RWPE1 (cell line): ENCODE measurements at places on chromosomes 6 and 20.

- DNase-seq = no peak
These were observed 18.6 kb upstream of the HELZ2 start for GRCh38 chr20:63592661-63593060.

GRCh38 chr6:152054441-152054840 lies 247.0 kb downstream of the ESR1 start:
- peak; percentile 37 for DNase-seq

GRCh38 chr20:44970243-44970757 lies 4.0 kb downstream of the STK4 start:
- no peak for DNase-seq

- peak; percentile 8 for DNase-seq
These were observed 23.6 kb upstream of the THEMIS start for GRCh38 chr6:127924440-127924839.

GRCh38 chr20:43408848-43409576 lies 48.7 kb upstream of the SRSF6 start:
- peak; percentile 51 for DNase-seq

GRCh38 chr6:69795469-69796072 lies 1.2 kb downstream of the LMBRD1 start:
- DNase-seq = no peak

GRCh38 chr20:53205046-53205445 lies 232.9 kb downstream of the TSHZ2 start:
- DNase-seq = no peak

DNA sequence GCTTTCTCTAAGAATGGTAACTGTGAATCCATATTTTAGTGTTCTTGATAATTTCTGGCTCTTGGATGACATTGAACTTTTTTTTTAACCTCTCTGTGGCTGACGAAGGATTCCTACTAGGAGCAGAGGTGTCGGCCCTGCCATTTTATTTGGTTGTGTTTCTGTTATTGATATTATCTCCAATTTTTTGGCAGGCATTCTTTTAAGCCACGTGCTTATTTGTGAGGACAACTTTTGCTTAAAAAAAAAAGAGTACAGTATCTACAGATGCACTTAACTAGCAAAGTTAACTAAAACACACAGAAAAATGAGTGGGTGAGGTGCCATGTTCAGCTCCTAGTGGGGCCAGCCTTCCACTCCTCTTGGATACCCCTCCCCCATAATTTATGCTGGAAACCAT lies 1.1 kb downstream of the FANCE start:
- no peak for DNase-seq

- no peak for DNase-seq
These were observed 51.3 kb downstream of the DAAM2 start for GRCh38 chr6:39843305-39844020.

DNA sequence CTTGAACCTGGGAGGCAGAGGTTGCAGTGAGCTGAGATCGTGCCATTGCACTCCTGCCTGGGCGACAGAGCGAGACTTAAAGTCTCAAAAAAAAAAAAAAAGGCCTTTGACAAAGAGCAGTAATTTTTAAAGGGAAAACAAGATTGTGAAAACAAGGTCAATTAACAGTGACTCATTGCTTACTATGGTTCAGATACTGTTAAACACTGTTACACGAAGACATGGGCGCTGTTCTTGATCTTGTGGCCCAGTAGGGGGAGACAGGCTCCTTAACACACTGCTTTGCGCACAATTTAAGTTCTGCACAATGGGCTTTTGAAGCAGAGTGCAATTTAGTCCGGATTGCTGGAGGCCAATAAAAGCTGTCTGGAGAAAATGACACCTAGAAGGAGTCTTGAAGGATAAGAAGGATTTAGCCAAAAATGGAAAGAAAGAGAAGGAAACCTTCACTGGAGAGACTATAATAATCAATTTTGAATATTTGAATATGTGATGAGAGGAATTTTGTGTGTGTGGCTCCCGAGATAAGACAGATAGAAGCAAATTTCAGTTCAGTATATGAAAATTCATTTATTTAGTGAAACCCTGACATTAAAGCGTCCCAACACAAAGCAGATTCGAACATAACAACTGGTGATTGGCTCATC lies 6.0 kb upstream of the LATS1 start:
- peak; percentile 76 for DNase-seq

DNA sequence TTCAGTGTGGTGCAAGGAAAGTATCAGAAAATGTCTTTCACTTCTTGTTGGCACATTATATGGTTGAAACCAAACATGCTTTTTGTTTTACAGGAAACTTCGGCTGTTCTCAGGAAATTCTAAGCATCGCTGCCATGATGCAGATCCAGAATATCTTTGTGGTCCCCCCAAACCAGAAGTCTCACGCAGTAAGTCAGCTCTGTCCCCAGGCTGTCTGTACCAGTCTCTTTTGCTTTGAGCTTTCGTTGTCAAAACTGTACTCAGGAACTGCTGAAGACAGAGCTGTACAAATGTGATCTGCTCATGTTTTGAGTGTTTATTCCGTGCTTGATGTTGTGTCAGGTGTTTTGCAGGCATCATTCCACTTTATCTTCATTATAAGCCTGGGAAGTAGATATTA lies 59.6 kb downstream of the DHX35 start:
- DNase-seq = no peak

DNA sequence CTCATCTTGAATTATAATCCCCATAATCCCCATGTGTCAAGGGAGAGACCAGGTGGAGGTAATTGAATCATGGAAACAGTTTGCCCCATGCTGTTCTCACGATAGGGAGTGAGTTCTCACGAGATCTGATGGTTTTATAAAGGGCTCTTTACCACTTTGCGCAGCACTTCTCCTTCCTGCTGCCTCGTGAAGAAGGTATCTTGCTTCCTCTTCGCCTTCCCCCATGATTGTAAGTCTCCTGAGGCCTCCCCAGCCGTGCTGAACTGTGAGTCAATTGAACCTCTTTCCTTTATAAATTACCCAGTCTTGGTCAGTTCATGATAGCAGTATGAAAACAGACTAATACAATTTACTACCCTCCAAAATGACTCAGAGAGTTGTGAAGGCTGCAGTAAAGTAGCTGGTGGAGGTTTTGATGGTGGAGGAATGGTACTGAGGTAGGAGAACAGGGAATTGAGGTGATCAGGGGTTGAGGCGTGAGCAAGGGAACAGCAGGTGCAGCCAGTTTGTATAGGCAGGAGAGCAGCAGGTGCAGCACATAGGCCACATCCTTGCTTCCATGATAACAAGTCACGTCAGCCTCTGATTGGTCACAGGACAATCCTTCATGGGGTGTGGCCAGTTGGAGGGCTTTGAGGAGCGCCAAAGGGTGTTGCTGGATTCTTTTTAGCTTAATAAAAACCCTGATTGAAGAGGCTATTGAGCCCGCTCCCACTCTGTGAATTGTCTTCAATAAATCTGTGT lies 150.0 kb downstream of the CDC5L start:
- DNase-seq = no peak

DNA sequence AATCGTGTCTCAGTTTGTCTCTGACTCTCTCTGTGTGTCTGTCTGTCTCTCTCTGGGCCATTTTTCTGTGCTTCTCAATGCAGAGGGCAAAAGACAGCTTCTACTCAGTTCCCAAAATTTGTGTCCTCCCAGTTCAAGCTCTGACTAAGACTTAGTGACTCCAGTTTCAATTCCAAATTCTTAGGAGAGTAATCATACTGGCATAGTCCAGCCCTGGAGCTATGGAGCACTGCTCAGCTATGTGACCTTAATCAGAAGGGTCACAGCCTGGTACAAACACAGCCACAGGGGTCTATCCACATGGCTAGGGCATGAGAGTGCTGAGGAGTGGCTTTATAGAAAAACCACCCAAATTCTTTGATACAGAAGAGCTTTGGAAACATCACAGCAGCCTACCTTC lies 91.9 kb downstream of the FOXF2 start:
- DNase-seq = peak; percentile 80

DNA sequence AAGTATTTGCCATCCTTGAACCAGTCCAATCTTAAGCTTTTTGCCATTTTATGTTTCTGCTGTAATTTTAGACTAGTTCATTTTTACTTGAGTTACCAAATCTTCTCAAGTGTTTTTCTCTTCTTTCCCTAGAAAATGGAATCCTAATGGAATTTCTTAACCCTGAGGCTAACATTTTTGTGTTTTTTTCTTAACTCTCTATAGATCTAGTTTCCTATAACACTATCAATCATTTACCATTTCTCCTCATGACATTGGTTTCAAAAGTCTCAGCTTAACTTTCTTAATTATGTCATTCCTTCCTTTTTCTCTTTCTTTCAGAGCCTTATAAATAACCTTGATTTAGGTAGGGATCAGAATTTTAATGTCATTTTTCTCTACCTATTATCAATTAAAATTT lies 54.8 kb downstream of the SENP6 start:
- no peak for DNase-seq

- DNase-seq = no peak
These were observed 472.6 kb downstream of the UTRN start for GRCh38 chr6:144757730-144758129.

DNA sequence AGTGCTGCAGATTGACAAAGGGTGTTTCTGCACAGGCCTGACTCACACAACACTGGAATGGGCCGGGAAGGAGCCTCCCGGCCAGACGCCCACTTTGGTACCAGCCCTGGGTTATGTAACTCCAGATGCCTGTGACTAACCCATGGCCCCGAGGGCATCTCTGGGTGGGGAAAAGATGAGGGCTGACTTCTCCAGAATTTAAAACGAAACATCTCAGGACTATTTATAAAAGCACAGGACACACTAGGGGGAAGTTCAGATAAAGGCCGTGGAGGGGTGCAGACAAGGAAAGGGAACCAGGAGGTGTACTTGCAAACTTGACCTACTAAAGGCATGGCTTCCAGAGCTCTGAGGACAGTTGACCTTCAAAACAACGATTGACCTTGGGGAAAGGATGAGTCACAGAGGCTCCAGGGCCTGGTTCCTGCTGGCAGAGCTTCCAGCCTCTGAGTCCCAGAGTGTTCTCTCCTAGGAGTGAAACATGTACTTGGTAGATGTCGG lies 196.9 kb downstream of the NFATC2 start:
- DNase-seq = peak; percentile 98

DNA sequence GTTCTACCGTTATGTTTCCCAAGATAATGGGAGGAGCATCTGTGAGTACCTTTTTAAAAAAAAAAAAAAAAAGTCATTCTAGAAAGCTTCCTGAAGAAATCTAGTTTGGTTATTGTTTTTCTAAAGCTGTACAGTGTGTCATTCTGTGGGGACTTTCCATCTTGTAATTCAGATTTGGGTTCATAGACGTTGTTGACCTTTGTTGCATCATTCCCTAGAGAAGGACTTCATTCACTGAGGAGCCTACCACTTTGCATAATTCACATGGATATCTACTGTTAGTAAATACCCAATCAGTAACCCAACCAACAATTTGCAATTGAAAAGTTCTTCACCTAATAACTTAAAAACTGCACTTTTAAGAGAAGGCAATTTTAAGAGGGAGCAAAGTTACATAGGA lies 60.1 kb downstream of the RPP40 start:
- DNase-seq = no peak

DNA sequence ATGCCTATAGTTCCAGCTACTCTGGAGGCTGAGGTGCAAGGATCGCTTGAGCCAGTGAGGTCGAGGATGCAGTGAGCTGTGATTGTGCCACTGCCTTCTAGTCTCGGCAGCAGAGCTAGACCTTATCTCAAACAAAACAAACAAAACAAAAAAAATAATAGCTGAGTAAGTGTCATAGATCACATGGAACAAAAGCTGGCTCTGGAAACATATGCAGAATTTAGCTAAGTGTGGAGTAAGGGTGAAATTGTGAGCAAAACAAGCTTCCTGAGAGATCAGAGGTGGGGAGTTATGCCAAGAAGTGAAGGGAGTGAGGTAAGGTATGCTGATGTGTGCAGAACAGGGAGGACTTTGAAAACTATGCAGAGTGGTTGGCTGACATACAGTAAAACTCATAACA lies 18.7 kb downstream of the SGK1 start:
- DNase-seq = no peak

GRCh38 chr6:156916130-156916801 lies 139.1 kb downstream of the ARID1B start:
- DNase-seq = no peak

DNA sequence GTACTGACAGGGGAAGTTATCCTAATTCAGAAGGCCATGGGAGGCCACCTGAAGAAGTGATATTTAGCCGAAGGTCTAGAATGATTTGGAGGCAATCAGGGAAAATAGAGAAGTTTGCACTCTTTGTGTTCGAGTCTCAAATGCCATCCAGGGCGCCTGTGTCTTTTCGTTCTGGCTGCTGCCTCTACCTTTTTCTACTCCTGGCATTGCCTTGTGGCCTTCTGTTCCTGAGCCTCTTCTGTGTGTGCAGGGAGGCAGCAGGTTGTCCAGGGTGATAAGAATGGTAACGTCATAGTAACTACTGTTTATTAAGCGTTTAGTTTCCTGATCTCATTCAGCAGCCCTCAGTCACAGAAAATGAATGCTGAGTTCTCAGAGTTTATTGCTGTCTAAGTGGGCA lies 252.1 kb downstream of the FARS2 start:
- no peak for DNase-seq

DNA sequence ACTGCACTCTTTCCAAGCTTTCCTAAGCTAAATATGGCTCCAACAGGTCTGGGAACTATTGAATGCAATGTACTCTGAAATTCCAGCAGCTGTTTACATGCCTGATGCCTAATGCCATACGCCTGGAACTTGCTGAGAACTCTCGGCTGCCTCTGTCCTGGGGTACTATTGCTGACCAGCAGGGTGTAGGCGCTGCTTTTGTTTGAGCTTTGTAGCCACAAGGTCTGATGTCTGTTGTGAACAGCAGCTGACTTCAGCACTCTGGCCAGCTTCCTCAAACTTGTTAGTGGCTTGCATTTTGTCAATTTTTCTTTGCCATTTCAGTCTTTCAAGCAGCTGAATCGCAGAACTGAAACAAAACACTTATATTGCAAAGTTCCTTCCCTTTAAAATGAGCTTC lies 26.7 kb downstream of the SAYSD1 start:
- no peak for DNase-seq

DNA sequence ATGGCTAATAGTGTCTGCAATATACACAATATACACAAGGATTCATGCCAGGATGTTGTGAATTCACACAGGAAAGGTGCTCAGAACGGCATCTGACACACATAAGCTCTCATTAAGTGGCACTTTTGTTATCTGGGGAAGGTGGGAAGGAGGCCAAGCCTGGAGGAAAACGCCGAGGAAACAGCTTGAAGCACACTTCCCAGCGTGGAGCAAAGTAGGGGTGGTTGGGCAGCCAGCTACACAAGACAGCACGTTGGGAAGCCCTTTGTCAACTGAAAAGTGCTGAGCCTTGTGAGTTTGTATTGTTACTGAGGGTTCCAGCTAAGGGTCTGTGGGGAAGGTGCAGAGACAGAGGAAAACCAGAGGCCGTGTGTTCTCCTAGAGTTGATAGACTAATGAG lies 181.0 kb downstream of the ZMYND8 start:
- DNase-seq = no peak
